ENCODE measurements at places on chromosomes 4 and X.

DNA sequence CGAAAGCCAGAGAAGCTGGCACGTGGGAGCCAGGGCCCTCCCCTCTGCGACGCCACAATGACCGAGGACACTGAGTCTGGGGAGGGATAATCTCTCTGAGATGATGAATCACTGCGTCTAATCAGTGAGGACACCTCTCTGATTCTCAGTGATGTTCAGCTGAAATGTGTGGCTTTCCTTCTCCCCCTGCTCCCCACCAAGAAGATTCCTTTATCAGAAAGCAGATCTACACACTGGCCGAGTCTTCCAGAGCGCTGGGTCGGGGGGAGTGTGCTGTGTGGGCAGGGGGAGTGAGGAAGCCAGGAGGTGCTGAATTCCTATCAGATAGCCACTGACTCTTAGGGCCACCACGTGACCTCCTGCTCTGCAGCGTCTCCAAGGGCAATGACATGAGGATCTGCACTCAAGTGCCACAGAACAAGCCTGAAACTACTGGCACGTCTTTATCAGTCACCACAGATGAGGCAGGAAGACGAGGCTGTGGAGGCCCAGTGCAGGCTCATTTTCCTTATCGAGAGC is 89.2 kb downstream of the GATB start:
- no peak for DNase-seq

DNA sequence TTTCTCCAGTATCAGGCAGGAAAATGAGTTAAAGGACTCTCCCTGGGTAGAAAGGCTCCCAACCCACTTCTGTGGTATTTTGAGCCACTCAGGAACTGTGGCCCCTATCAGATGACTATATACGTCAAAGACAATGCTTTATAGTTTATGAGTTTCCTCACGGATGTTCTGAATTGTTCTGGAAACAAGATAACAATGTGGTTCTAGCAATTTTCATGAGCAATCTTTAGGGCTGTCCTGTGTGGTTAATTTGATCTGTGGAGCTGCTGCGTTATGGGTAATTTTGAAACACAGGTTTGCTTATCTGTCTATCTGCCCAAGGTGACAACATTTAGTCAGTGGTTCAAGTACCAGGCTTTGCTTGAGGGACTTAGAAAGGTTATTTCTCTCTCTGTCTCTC is 46.7 kb upstream of the IL2 start:
- no peak for DNase-seq

- no peak for DNase-seq
Observed at GRCh38 chrX:15055146-15055930, 182.1 kb downstream of the MOSPD2 start.

- DNase-seq: no peak
Observed at GRCh38 chrX:74065831-74066390, 238.1 kb upstream of the ZCCHC13 start.

DNA sequence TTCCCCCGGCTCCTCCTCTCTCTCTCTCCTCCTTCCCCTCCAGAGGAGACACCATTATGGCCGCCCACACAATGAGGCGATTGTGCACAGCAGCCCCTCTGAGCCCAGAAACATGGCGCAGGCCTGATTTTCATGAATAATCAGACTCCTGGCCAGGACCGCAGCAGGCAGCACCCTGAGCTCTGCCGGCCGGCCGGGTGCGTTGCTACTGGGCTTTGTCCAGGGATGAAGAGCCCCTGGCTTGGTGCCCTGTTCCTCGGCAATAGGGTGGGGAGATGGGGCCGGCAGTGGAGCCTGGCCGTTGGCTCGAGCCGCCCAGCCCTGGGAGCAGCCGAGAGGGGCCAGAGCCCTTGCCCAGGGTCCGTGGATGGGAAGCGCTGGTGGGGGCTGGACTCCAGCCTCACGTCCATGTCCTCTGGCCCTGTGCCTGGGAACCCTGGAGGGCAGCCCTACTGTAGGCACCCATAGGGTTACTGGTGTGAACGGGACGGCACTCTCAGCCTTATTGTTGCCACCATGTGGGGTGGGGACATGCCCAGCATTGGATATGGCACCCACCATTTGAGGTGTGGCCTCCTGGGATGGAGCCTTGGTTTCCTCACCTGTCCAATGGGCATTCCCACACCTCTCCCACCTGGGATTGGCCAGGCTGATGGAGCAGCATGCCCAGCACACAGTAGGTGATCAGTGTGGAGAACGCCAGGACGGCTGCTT is 103.0 kb downstream of the SORCS2 start:
- peak; percentile 92 for DNase-seq

DNA sequence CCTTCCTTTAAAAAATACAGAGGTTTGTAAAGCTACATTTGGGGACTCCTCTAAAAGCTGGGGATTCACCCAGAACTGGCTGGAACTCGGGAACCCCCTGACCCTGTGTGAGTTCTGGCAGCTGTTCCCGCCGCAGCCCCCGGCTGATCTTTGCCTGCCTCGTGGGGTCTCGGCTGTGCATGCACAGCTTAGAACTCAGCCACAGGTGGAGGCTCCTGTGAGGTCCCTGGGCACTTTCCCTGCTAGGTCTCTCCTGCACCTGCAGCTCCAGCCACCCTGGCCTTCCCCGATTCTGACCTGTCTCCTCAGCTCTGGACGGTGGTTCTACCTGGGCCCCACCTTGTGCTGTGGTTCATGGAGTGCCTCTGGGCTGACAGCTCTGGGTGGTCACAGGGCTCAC is 48.6 kb upstream of the HGFAC start:
- no peak for DNase-seq

- DNase-seq: no peak
Observed at GRCh38 chrX:23825675-23826074, 42.7 kb downstream of the SAT1 start.

GRCh38 chrX:128518508-128518907 is 466.3 kb upstream of the ACTRT1 start:
- no peak for DNase-seq

DNA sequence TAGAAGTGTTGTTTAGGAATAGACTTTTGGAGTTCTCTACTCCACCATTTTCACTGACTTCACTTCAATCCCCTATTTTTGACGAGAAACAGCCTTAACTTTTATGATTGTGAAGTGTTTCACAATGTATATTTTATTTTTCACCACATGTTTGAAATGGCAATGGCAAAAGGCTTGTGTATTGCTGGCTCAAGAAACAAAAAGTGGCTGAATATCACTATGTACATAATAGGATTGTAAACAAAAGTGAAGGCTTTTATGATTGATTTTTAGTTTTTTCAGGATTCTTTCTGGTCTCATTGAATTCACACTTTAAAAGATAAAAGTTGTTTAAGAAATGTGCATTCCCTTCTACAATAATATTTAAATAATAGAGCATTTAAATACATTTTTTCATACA is 18.2 kb downstream of the MAGEB5 start:
- no peak for DNase-seq

GRCh38 chrX:155534800-155535199 is 76.4 kb upstream of the F8A3 start:
- DNase-seq: no peak

- no peak for DNase-seq
Observed at GRCh38 chrX:102627640-102628039, 23.6 kb upstream of the GPRASP1 start.

DNA sequence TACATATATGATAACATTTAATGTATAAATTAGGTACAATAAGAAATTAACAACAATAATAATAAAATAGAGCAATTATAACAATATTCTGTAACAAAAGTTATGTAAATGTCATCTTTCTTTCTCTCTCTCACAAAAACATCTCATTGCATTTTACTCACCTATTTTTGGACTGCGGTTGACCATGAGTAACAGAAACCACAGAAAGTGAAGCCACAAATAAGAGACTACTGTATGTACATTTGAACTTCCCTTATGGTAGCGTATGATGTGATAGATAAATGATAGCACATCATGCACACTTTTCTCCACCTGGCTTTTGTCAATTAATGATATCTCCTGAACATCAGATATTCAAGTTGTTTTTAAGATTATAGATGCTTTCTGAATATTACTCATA is 80.5 kb downstream of the HNRNPD start:
- no peak for DNase-seq

- no peak for DNase-seq
Observed at GRCh38 chr4:37522996-37523395, 163.2 kb downstream of the RELL1 start.

DNA sequence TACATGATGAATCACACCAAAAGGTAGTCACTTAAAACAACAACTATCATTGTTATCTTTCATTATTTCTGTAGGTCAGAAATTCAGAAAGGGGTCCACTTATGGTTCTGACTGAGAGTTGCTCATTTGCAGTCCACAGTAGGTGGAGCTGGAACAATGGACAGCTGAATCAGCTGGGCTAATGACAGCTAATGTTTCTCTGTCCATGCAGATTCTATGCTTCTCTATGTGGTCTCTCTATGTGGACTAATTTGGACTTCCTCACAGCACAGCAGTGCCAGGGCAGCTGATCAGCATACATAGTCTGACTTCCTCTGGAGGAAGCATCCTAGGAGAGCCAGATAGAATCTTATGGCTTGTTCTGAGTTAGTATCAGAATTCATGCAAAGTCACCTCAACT is 131.7 kb upstream of the INTU start:
- DNase-seq: no peak
